ENCODE measurements at places on chromosomes 1 and 21.

DNA sequence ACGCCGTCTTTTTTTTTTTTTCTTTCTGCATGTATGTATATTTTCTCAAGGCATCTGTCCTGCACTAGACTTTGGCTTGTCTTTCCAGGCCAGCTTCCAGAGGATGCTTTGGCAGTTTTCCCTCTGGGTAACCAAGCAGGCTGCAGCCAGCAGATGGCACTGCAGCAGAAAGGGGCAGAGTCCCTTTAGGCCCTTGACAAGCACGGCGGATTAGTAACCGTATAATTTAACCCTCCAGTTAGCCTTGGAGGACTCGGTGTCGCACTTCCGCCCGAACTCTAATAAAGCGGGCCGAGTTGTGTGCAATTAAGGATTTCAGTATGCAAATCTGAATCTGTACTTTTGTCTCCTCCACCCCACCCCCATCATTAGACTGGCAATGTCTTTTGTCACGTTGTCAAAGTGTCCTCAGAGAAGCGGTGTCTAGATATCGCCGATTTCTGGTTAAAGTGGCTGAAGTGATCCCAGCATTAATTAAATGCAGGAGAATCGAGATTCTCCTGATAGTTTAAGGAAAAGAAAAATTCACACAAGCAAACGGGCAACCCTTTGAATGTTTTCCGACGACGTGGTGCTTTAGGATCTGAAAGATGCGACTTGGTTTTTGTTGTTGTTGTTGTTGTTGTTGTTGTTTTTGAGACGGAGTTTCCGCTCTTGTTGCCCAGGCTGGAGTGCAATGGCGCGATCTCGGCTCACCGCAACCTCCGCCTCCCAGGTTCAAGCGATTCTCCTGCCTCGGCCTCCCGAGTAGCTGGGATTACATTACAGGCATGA, 1.1 kb upstream of the TMEM167B start:
- H3K4me3 ChIP-seq: peak overlapping the region; percentile 95
- peak overlapping the region; percentile 82 for H3K27ac ChIP-seq
- no peaks in the 10 kb centered on the region for H3K36me3 ChIP-seq
- no peaks in the 10 kb centered on the region for H3K27me3 ChIP-seq

DNA sequence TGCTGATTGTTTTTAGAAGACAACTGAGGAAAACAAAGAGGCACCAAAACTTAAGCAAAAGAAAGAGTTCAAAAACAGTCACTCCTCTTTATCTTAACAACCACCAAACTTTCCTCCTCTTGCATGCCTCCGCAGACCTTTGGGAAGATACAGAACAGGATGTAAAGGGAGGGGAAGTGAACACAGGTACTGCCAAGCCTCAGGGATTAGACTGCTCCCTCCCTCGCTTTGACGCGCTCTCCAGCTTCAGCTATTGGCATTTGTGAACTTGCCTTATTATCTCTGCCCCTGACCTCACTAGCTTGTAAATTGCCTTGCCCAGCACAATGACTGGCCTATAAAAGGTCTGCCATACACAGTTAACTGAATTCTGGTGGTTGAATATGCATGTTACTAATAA, 4.8 kb upstream of the SRP9 start:
- no peak overlapping the region for H3K27ac ChIP-seq
- no peak for DNase-seq
- H3K27me3 ChIP-seq: no peaks in the 10 kb centered on the region
- H3K4me3 ChIP-seq: no peak overlapping the region
- no peaks in the 10 kb centered on the region for H3K36me3 ChIP-seq

DNA sequence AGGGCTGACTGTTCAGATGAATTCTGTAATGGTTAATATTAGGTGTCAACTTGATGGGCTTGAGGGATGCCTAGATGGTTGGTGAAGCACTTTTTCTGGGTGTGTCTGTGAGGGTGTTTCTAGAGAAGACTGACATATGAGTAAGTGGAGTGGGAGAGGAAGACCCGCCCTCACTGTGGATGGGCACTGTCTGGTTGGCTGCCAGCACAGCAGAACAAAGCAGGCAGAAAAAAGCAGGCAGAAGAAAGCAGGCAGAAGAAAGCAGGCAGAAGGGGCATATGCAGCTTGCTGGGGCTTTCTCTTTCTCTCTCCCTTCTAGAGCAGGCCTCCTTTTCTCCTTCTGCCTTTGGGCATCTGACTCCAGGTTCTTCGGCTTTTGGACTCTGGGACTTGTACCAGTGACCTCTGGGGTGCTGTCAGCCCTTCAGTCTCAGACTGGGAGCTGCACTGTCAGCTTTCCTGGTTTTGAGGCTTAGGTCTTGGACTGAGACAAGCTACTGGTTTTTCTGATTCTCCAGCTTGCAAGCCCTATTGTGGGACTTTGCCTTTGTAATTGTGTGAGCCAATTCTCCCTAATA, 42.9 kb upstream of the CD2 start:
- 0 out of 2 replicates have a peak, but pooled peaks cover 2% of the 10 kb centered on the region for H3K36me3 ChIP-seq
- no peak overlapping the region for H3K27ac ChIP-seq
- H3K4me3 ChIP-seq: no peak overlapping the region
- peaks cover 28% of the 10 kb centered on the region for H3K4me1 ChIP-seq
- no peaks in the 10 kb centered on the region for H3K27me3 ChIP-seq
- DNase-seq: peak; percentile 16

DNA sequence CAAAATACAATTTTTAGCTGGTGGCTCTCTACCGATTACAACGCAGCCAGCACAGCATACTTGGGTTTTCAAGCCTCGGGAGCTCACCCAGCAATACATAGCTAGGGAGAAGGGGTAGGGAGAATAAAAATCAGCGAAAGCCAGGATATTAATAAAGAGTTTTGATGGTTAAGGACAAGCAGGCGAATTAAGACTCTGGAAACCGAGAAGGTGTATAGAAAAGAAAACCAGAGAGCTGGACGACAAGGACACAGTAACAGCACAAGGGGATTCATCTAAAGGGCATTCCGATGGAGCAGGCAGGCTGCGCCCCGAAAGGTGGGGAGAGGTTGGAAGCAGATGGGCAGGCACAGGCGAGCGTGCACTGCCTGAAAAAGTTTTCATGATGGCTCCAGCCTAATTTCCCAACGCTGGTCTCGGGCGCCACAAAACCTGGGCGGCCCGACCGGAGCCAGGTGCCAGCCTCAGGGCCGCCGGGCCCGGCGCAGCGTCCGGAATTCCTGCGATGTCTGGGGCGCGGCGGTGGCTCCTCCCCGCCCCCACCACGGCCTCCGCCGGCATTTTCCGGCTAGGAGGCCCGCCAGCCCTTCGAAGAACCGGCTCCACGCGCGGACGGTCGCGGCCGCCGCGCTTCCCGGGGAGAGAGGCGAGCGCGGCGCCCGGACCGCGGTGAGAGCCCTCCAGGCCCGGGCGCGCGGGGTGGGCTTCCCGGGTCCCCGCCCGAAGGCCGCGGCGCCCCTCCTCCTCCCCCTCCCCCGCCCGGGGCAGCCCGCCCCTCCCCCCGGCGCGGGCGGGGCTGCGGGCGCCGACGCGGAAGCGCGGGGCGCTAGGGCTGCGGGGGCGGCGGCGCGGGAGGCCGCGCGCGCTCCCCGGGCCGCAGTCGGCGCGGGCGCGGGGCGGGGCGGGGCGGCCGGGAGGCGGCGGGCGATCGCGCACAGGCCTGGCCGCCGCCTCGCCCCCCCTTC, 774 bp upstream of the DYRK1A start:
- peak; percentile 83 for DNase-seq
- H3K27me3 ChIP-seq: no peaks in the 10 kb centered on the region
- H3K4me1 ChIP-seq: peaks cover 34% of the 10 kb centered on the region
- H3K27ac ChIP-seq: peak overlapping the region; percentile 100
- peak overlapping the region; percentile 89 for H3K4me3 ChIP-seq

DNA sequence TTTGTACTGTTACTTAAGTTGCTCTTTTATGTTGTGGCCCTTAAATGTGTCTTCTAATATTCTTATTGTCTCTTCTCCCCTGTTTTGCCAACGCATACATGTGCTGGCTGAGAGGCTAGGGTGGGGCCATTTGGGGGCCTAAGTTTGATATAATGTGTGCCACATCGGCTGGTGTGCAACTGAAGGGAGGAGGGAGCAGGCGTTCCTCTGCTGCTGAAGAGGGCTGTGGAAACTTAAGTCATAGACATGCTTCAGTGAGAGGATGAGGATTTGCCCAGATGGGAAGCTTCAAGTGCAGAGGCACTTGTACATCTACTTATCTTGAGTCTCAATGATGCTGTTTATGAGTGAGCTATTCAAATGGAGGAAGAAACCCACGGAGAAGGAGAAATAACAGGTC, 630.6 kb downstream of the LMO4 start:
- H3K4me3 ChIP-seq: no peak overlapping the region
- H3K4me1 ChIP-seq: no peaks in the 10 kb centered on the region
- no peaks in the 10 kb centered on the region for H3K36me3 ChIP-seq
- H3K27ac ChIP-seq: no peak overlapping the region

- no peak overlapping the region for H3K4me3 ChIP-seq
- no peak overlapping the region for H3K27ac ChIP-seq
- DNase-seq: no peak
These were observed 126.7 kb downstream of the CDC42BPA start for GRCh38 chr1:227191607-227192006.

DNA sequence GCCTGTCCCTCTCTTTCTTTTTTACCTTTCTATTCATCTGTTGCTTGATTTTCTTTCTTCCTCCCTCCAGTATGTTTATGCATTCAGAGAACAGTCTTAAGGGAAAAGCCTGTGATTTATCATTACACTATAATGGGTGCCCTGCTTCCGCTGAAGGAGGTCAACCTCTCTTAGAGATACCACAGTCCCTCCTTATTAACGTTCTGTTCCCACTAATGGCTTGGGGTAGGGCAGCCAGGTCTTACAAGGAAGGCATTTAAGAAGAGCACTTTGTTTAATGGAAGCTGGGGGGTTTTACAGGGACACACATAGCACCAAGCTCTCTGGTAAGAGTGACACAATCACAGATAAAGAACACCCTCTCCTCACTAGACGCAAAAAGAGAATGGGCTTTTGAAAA, 523.5 kb downstream of the NUF2 start:
- DNase-seq: no peak
- H3K36me3 ChIP-seq: no peaks in the 10 kb centered on the region
- no peak overlapping the region for H3K4me3 ChIP-seq
- H3K4me1 ChIP-seq: no peaks in the 10 kb centered on the region
- H3K27ac ChIP-seq: no peak overlapping the region
- H3K27me3 ChIP-seq: no peaks in the 10 kb centered on the region

- H3K36me3 ChIP-seq: no peaks in the 10 kb centered on the region
- no peaks in the 10 kb centered on the region for H3K4me1 ChIP-seq
- no peak overlapping the region for H3K27ac ChIP-seq
- H3K27me3 ChIP-seq: peaks cover under 1% of the 10 kb centered on the region
- DNase-seq: no peak
- no peak overlapping the region for H3K4me3 ChIP-seq
These were observed 171.4 kb downstream of the KIF26B start for GRCh38 chr1:245325922-245326795.

- peak overlapping the region; percentile 72 for H3K4me3 ChIP-seq
- no peaks in the 10 kb centered on the region for H3K36me3 ChIP-seq
- no peak overlapping the region for H3K27ac ChIP-seq
- peaks cover 77% of the 10 kb centered on the region for H3K27me3 ChIP-seq
- H3K4me1 ChIP-seq: peaks cover 48% of the 10 kb centered on the region
These were observed 2.1 kb upstream of the EFNA1 start for GRCh38 chr1:155125511-155125945.

- H3K4me3 ChIP-seq: no peak overlapping the region
- H3K36me3 ChIP-seq: peaks cover 22% of the 10 kb centered on the region
- DNase-seq: no peak
- H3K27ac ChIP-seq: no peak overlapping the region
These were observed 82.8 kb downstream of the TRIM33 start for GRCh38 chr1:114428083-114428754.

- peaks cover 4% of the 10 kb centered on the region for H3K4me1 ChIP-seq
- H3K4me3 ChIP-seq: no peak overlapping the region
- H3K27me3 ChIP-seq: no peaks in the 10 kb centered on the region
- no peak for DNase-seq
These were observed 5.5 kb upstream of the GATAD2B start for GRCh38 chr1:153928245-153928644.

GRCh38 chr1:183052861-183053260, 29.6 kb downstream of the LAMC1 start:
- no peaks in the 10 kb centered on the region for H3K36me3 ChIP-seq
- H3K4me3 ChIP-seq: no peak overlapping the region
- DNase-seq: no peak
- H3K4me1 ChIP-seq: peaks cover 5% of the 10 kb centered on the region
- H3K27me3 ChIP-seq: no peaks in the 10 kb centered on the region
- no peak overlapping the region for H3K27ac ChIP-seq

GRCh38 chr1:221739018-221739676, 2.7 kb downstream of the DUSP10 start:
- no peak overlapping the region for H3K27ac ChIP-seq
- H3K36me3 ChIP-seq: no peaks in the 10 kb centered on the region
- DNase-seq: no peak
- H3K4me3 ChIP-seq: no peak overlapping the region
- H3K27me3 ChIP-seq: peaks cover 30% of the 10 kb centered on the region

DNA sequence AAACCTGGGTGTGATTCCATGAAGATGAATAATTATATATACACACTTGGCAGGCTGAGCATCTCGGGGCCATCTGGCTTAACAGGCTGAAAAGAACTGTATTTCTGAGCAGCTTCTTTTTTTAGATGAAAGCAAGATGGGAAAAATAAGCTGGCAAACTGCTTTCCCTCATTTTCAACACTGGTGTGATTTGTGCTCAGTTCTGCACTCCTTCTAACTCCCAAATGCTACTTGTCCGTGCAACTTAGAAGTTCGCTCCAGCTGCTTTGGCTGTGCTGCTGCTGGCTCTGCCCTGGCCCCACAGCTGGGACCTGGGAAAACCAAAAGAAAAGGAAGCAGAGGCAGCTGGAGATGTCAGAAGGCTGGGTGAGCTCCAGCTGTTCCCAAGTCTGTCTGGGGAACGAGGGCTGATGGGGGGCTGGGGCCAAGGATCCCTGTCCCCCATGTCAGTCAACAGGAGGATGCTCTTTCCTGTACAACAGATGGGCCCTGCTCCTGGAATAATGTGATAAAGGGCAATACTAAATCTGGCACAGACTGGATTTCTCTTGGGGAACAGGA, 44.9 kb downstream of the PAFAH2 start:
- H3K4me1 ChIP-seq: peaks cover 4% of the 10 kb centered on the region
- no peak overlapping the region for H3K27ac ChIP-seq
- DNase-seq: no peak
- H3K4me3 ChIP-seq: no peak overlapping the region
- H3K27me3 ChIP-seq: no peaks in the 10 kb centered on the region

DNA sequence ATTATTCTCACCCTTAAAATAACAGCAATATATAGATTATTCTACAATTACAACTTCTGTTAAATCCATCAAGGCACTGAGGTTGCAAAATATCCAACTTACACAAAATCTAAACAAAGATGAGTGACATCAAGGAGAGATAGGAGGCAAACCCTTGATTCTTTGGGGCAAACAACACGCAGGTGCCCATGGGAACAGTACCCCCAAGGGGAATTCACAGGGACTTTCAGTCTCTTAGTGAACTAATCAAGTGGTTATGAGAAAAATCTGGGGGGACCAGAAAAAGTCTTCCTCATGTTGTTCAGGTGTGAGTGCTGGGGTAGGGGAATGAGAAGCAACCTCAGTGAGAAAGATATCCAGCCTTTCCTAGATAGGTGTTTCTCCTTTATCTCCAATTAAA, 1107.9 kb downstream of the PLA2G4A start:
- no peak overlapping the region for H3K4me3 ChIP-seq
- DNase-seq: no peak
- no peaks in the 10 kb centered on the region for H3K27me3 ChIP-seq
- no peak overlapping the region for H3K27ac ChIP-seq

GRCh38 chr1:31151402-31151801, 85.9 kb upstream of the PUM1 start:
- H3K27ac ChIP-seq: no peak overlapping the region
- H3K27me3 ChIP-seq: no peaks in the 10 kb centered on the region
- DNase-seq: no peak
- H3K4me3 ChIP-seq: no peak overlapping the region

- H3K4me3 ChIP-seq: no peak overlapping the region
- peaks cover 13% of the 10 kb centered on the region for H3K36me3 ChIP-seq
- no peaks in the 10 kb centered on the region for H3K27me3 ChIP-seq
- no peak overlapping the region for H3K27ac ChIP-seq
These were observed 91.4 kb upstream of the RAVER2 start for GRCh38 chr1:64653466-64653865.

Data from GM23338 (cell line).